Activated T-helper 1 cell treated with anti-CD3 and anti-CD28 coated beads, Interleukin-2, amount 50 U/mL, for 16 hours (primary cell): ENCODE measurements at places on chromosomes 12 and 14.

DNA sequence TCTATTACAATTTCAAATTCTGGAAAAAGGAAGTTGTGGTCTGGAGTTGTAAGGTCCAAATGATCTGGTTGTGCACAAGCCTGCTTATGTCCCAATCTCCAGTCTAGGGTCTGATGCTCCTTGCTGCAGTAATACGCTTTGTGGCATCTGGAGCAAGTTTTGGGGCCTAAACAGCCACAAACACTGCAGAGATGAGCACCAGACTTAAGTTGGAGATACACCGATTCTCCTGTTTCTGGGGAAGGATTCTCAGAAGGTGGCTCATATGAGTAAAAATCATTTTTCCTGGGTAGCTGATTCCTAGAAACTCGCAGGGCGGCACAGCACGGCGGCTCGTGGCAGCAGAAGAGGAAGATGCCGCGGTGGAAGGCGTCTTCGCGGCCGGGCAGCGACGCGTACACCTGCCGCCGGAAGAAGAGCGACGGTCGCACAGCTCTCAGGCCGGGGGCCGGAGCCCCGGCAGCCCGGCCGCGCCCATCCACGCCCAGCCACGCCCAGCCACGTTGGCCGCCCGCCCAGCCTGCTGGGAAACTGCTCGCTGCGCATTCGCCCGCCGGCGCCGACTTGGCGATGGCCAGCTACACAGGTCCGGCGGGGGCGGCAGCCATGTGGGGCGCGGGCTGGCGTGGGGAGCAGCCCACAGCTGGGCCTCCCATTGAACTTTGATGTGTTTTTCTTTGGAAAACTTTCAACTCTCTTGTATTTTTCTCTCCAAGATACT, 129.0 kb downstream of the ASCL4 start:
- DNase-seq = no peak

GRCh38 chr12:54991991-54992375, 7.4 kb upstream of the TESPA1 start:
- DNase-seq = no peak

DNA sequence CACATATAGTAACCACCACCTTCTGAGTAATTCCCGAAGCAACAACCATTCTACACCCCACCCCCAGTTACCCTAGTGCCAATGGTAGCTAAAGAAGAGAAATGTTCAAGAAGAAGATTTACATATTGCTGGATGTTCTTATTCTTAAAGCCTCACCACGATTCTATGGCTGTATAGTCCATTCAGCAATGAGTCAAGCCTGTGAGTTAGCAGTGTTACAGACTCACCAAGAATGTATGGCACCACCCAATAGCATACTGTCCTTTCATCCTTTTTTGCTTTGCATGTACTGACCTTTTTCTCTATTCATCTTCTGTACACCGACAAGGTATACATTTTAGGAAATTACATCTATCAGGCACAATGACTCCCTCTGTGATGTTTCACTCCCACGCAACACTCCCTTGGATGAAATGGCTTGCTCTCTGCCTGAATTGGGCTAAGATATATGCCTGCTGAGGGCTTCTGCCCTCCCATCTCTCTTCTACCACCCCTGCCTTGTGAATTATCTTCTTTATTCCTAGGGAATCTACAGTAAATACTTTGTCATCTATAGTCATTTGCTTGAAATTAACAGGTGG, 945.8 kb downstream of the DIO2 start:
- DNase-seq = no peak

- DNase-seq = no peak
Measured at GRCh38 chr12:2231956-2232355, 179.2 kb downstream of the CACNA1C start.

DNA sequence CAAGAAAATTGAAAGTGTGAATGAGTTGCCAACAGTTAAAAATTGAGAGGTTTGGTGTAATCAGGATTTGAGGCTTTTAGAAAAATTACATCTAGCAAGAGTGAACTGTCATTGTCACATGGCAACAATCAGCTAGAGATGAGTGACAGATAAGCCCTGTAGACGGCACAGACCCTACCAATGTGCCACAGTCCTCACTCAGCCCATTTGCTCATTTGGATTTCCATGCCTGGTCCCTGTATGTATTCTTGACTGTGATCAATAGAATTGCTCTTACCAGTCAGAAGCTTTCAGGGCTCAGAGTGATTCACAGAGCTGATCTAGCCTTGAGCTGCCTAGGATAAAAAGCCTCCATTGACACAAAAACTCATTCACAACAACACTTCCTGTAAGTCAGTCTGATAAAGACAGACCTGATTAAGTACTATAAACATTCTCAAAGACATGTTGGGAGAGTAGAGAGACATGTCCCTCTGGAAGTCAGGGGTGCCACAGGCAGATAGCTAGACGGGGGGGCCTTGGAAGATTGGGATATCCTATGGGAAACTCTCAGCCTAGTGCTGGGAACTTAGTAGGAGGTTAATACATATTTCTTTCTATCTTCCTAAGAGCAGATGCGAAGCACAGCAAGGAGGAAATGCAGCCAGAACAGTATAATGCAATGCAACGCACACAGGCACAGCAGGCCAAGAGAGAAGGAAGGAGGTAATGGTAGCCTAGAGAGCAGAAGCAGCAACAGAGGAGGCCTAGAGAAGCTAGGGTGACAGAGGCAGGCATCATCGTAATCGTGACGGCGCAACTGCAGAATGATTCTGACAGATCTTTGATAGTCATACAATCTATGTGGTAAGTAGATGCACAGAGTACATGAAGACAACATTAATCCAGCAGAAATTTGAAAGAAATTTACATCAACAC, 2.0 kb upstream of the PELI2 start:
- DNase-seq = no peak

DNA sequence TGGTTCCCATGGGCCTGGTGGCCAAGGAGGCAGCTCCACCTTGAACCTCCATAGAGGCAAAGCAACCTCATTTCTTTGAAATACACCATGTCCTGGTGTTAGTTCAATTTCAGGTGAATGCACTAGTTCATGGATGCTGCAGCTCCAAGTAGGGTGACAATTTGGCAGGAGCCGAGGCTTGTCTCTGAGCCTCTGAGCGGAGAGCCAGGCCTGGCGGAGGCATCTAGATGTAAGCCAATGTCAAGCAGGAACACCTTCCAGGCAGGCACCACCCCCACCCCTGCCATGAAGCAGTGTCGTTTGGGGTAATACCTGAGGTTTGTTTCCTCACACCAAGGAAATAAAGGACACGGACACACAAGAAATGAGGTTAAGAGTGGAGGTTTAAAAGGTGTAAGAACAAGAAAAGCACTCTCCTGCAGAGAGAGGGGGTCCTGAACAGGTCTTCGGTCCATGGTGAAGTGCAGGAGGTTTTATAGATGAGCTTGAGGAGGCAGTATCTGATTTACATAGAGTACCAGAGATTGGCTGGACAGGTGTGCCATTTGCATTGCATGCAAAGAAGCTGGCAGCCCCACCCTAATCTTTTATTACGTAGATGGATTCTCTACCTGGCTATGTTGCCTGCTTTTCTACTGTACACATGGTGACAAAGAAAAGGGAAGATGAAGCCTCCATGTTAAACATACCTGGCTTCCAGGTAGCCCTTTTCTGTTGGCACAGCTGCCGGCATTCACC, 60.3 kb downstream of the RIN3 start:
- DNase-seq = no peak

GRCh38 chr14:52741865-52742264, 11.9 kb downstream of the STYX start:
- no peak for DNase-seq

GRCh38 chr12:82461836-82462235, 103.5 kb downstream of the METTL25 start:
- DNase-seq = no peak

- DNase-seq = no peak
Measured at GRCh38 chr12:104498211-104498801, 41.6 kb downstream of the CHST11 start.

DNA sequence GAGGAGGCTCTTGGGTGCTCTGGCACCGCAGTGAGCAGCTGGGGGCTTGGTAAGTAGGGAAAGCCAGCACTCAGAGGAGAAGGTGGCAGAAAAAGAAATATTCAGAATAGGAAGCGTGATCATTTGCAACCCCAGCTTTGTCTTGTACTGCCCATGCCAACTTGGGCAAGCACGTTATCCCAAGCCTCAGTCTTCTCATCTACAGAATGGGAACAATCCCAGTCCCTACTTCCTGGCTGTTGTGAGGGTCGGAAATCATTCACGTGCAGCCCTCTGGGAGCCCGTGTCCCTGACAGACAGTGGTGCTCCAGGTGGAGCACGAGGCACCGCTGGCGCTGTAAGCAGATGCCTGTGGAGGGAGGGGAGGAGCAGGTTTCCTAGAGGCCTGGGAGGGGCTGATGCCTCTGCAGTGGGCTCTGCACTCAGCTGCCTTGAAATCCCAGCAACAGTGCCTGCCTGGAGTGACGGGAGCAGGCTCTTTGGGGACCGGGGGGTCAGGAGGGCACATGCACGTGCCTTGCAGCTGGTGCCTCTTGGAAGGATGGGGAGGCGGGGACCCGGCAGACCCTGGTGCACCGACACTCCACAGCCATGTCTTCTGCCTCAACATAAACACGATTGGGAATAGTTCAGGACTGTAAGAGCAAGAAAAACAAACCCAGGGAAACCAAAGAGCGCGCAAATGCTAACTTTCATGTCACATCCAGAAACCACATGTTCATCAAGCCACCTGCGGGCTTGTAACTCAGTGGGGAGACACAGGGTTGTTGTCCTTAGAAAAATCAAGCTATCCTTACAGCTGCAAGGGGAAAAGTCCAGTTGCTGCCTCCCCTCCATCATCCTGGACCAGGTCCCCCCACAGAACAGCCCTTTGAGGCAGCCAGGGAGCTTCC, 86.5 kb upstream of the DIO3 start:
- no peak for DNase-seq

DNA sequence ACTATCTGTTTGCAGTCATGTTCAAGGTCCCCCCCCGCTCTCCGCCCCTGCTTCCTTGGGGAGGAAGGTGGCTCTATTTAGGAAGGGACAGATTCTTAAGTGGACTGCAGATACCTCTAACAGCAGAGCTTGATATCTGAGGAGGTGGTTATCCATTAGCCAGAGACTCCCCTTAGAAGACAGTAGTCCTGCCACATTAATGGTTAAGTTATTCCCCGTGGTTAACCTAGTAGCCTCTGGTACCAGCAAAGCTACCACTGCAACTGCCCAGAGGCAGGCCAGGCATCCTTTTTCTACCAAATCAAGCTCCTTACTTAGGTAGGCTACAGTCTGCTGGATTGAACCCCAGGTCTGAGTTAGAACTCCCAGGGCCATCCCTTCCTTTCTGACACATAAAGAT, 162.1 kb upstream of the AVPR1A start:
- no peak for DNase-seq

- DNase-seq = no peak
Measured at GRCh38 chr14:100658181-100658886, 68.4 kb upstream of the DLK1 start.

DNA sequence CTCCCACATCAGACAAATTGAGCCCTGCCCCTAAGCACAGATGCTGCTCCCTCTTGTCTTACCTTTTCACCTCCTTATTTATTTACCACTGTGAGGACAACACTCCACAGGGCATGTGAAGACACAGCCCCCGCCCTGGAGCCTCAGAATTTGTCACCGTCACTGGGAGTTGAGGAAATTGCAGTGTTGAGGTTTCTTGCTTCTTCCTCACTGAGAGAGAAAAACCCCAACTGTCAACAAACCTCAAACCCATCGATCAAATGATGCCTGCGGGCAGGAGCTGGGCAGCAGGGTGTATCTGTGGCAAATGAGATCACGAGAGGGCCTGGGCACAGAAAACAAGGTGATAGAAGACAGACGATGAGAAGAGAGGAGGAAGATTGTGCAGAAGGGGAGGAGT, 30.5 kb upstream of the PLEKHG3 start:
- peak; percentile 9 for DNase-seq

- DNase-seq = no peak
Measured at GRCh38 chr14:56905282-56905681, 95.0 kb upstream of the OTX2 start.

DNA sequence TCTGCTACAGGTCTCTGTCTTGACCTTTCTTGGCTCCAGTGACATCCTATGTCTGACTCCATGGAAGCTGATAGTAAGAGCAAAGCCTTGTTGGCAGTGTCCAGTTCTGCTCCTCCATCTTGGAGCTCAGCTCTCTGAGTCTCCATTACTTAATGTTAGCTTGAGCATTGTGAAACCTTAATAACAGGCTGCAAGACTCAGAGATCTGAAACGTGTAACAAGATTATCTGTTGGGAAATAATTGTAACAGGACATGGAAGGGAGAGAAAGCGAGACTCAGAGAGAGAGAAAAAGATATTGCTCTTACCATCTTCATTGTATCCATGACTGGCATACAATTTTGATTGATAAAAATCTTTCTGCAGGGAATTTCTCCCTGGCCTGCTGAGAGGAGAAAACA, 1365.7 kb downstream of the AACS start:
- DNase-seq = no peak

DNA sequence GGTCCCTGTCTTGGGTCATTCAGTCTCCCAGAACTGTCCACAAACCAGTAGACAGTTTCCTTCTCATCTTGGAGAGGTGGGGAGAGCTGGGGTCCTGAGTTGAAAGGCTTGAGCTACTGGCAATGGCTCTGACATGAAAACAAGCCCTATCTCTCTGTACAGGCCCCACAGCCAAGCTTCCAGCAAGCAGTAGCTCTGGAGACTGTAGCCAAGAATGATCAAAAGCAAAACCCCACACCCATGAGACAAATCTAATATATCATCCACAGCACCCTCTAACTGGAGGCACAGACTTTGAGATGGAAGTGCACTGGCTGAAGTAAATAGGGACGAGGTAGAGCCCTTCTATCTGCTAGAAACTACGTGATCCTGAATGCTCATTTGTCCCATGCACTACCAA, 40.9 kb downstream of the RERG start:
- no peak for DNase-seq
